Mesothelial cell of epicardium (in vitro differentiated cells): ENCODE measurements at places on chromosomes 5 and 9. TPM values are rescaled to one million over a fixed set of nuclear protein-coding genes. Genes with fewer than 3 reads are reported as not detected.

SMIM3 gene
- 42.7 to 46.3 TPM (median 45.4 TPM) in 3 replicates for total RNA-seq

IL4 gene
- not detected in 3 replicates for total RNA-seq

BTNL3 gene
- total RNA-seq, result not detected in 3 replicates

DNAH5 gene
- total RNA-seq, result 0.34 to 0.54 TPM (median 0.38 TPM) in 3 replicates

LHX2 gene
- total RNA-seq, result not detected in 3 replicates

RAD50 gene
- total RNA-seq, result 50.3 to 52.5 TPM (median 51.6 TPM) in 3 replicates

PCDHB10 gene
- total RNA-seq, result 10.8 to 11.9 TPM (median 11.7 TPM) in 3 replicates

TTLL11 gene
- 4.8 to 7.2 TPM (median 5.2 TPM) in 3 replicates for total RNA-seq

DDX4 gene
- 0.18 TPM in 1 of 3 replicates, not detected in the others for total RNA-seq

TMOD1 gene
- 0.49 to 0.66 TPM (median 0.59 TPM) in 3 replicates for total RNA-seq

POC5 gene
- total RNA-seq, result 15.0 to 18.0 TPM (median 15.2 TPM) in 3 replicates

- DNase-seq, result no peak
Measured at GRCh38 chr5:21802869-21803490, 1050.2 kb downstream of the CDH12 start.

DNA sequence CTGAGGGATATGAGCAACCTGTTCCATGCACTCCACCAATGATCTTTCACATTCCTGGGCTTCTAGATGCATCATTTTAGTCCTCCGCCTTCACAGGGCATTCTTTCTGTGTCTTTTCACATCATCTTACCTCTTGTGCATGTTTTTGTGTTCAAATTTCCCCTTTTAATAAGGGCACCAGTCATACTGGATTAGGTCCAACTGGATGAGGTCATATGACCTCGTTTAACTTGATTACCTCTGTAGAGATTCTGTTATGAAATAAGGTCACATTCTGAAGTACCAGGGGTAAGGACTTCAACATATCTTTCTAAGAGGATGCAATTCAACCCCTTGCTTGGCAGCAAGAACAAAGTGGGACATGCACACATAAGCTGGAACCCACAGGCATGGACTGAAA lies 335.3 kb upstream of the TLE4 start:
- no peak for DNase-seq

DNA sequence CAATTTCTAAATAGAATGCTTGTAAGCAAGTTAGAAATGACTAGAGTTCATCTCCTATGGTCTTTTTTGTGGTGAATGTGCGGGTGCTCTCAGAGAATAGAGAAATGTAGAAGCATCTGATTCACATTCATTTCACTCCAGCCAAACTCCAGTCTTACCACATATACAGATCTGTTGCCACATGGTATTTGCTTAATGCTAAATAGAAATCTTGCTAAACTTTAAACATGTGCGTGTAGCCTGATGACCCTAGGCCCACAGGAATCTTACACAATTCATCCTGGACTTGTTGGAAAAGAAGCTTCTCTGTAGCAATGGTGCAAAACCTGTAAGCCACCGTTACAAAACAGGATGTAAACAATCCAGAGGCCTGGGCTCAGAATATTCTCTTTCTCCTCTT lies 135.2 kb downstream of the PCSK1 start:
- DNase-seq, result no peak

- no peak for DNase-seq
Measured at GRCh38 chr5:53313145-53313544, 167.3 kb upstream of the FST start.

DNA sequence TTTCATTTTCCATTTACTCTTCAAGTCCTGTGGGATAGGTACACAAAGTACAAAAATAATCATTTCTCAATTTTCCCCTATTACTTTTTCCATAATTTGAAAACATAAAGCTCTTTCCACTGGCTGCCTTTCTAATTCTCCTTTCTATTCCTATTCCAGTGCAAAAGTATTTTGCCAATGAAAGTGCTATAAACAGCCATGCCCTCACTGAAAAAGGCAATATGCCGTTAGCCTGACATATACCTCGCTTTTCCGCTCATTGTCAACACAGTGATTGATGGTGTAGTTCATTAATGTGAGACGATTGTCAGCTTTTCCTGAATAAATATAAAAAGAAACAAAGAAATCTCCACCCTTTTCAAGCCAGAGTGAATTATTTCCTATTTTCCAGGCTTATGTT lies 97.5 kb downstream of the EBF1 start:
- no peak for DNase-seq

- no peak for DNase-seq
Measured at GRCh38 chr9:126275386-126276001, 51.1 kb upstream of the MVB12B start.

GRCh38 chr9:18235181-18235908 lies 238.6 kb upstream of the ADAMTSL1 start:
- no peak for DNase-seq

- DNase-seq, result no peak
Measured at GRCh38 chr9:121619545-121620324, 31.7 kb upstream of the DAB2IP start.

DNA sequence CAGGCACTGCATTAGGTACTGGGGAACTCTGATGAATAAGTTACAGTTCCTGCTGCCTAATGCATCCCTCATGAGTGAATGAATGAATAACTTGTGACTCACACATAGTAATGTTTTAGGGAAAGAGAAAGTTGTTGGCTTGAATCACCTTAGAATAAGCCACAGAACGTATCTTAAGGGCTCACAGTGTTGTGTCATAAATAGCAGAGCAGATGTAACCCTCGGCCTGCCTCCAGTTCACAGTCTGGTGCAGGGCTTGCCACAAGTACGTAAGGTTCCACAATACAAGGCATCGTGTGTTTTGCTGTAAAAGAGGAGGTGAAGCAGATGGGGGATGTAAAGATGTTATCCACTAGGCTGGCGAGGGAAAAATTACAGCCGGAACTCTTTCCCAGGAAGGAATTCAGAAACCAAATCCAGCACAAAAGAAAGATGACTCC lies 218.7 kb downstream of the TRPM3 start:
- DNase-seq, result no peak

DNA sequence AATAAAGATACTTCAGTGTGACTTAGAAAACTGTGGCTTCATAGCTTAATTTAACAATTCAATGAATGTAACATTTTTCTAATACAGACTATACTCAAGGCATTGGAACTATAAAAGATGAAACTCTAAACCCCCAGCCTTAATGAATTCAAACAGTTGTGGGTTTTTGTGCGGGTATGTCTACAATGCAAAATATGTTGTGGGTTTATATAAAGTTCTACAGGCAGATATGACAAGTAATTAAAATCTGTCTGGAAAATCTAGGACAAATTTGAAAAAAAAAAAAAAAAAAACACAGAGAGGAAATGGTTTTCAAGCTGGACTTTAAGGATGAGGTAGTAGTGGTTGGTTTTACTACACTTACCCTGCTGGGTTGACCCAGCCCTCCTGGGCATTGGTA lies 467.5 kb upstream of the TLE4 start:
- no peak for DNase-seq

- no peak for DNase-seq
Measured at GRCh38 chr5:61916621-61917620, 389.1 kb upstream of the KIF2A start.

GRCh38 chr5:10304932-10305331 lies 2.8 kb downstream of the CMBL start:
- DNase-seq, result no peak

DNA sequence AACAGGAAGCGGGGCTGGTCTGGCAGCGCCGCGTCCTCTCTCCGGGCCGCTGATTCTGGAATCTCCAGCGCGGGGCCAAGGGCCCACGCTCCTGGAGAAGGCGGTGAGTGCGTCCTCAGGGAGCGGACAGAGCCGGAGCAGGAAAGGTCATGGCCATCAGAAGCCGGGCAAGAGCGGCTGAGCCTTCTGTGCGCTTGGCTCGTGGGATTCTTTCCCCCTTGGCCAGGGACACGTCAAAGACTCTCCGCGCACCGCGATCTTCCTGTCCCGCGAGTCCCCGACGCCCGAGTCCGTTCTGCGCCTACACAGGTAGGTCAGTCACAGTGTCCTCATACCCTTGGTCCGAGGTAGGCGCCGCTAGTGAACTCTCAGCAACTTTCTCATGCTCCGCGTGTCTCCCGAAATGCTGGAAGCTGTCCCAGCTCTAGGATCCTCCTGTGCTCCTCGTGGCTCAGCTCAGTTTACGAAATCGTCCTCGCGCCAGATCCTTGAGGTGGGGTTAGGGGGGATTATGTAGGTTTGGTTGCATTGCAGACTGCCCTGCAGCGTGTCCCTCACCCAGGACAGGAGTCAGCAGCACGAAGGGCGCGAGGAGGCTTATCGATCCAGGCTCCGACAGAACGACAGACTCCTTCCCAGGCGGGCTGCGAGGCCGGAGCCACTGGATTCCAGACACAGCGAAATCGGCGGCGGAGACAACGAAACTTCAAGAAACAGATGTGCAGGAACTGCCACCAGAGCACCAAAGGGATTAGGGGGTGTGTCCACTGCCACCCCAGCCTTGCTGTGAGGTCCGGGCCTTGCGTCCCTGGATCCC lies 8.7 kb downstream of the LHX6 start:
- DNase-seq, result no peak

GRCh38 chr5:146338774-146339714 lies at the start of gene POU4F3:
Gene POU4F3, plus strand, starts transcription at chr5:146338839. Its CDS starts 274 bp downstream, at chr5:146339113.
- no peak for DNase-seq

DNA sequence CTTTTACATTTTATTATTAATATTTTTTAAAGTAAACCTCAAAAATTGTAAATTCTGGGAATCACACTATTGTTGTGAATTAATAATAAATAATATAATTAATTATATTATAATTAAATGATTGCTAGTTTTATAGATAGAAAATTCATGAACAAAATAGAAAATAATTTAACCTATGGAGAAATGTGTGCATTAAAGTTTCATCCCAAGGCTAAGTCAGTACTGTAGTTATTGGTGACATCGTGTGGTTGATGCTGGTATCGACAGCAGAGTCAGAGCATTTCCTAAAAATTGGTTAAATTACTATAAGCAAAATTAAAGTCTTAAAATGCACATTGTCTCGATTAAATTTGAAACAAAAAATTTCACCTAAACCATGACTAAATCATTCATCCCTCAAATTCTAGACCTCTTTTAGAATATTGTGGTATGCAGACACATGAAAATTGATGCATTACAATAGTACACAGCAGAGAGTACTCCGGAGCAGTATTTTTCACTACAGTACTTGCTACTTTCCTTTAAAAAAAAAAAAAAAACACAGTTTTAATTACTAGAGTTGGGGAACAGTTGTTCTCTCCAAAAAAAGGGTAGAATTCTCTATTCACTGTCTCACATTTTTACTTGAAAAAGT lies 73.9 kb downstream of the RORB start:
- DNase-seq, result peak; percentile 40

DNA sequence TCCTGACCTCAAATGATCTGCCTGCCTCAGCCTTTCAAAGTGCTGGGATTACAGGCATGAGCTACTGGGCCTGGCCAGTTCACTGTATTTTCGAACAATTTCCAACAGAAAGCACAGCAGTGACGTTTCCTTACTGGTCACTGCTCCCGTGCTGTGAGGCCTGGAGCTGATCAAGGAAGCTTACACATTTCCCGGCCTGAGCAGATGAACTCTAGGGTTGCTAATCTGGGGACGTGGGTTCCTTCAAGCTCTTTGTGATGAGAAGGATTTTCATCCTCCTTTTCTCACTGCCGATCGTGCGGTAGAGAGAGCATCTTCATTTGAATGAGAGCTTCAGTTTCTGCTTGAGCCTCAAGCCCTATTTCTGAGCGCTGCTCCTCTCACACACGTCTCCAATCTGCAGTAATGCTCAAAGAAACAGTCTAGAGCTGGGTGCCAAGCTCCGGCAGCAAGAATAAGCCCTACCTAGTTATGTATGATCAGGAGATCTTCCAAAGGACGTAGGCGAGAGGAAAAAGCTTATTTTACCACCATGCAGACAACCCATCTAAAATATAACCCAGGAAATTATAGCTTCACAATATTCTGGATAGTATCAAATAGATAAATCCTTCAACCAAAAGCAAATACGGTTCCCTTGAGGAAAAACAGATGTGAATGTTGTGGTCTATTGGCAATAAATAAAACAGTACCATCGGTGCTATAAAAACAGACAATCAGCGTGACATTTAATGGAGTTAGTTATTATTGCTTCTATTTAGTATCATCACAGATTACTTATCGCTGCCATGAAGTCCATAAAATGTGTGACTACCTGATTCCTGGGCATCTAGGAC lies 7.3 kb upstream of the SPATA24 start:
- no peak for DNase-seq

DNA sequence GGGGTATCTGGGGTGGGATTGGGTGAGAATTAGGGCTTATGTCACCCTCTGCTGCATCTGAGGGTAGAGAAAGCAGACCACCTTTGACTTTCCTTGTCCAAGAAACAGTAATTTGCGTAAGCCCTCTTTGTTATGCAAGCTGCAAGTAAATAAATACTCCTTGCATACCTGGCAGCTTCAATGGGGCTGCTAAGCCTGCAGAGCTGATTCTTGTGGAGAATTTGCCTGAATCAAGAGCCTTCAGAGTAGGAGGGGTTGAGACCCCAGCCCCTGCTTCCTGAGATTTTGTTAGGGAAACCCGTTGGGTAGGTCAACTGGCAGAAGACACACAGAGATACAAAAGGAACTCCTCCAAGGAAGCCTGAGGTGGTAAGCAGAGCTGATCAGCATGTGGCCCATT lies 515.1 kb downstream of the DMAC1 start:
- no peak for DNase-seq

GRCh38 chr5:5497152-5497788 lies 74.8 kb downstream of the ICE1 start:
- no peak for DNase-seq

- no peak for DNase-seq
Measured at GRCh38 chr5:37248421-37248969, 681 bp downstream of the CPLANE1 start.

GRCh38 chr9:114083666-114084065 lies 5.6 kb upstream of the AMBP start:
- DNase-seq, result peak; percentile 33

GRCh38 chr5:157219491-157220271 lies 39.0 kb downstream of the ITK start:
- DNase-seq, result no peak

GRCh38 chr5:57955511-57955910 lies 472.9 kb upstream of the ACTBL2 start:
- DNase-seq, result no peak

- DNase-seq, result no peak
Measured at GRCh38 chr5:998246-999031, 10.2 kb upstream of the NKD2 start.

DNA sequence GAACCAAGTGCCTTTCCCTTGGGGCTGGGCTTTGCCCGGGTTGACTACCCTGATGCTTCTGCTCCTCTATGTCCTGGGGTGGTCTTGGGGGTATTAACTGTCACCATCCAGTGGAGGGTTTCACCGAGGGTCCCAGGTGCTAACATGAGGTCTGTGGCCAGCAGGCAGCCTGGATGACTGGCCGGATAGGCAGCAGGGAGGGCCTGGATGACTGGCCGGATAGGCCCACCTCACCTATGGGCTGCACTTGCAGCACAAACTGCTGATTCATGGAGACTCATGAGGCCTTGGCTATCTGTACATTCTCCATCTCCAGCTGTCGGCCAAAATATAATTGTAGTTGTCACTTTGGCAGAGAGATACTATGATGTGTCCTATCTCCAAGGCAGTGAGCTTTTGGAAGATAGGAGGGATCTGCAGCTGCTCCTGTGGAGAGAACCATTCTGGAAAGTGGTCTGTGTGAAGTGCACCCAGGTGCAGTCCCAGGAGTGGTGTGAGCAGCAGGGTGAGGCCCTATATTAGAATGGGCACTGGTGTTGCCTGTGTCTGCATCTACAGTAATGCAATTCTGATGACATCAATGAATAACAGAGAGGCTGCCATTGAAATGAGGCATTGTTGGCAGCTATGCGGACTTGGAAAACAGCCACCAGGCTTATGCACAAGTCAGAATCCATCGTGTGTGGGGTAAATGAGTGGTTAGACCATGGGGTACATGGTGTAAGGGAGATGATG lies 26.3 kb upstream of the CDKN2AIPNL start:
- DNase-seq, result no peak

- no peak for DNase-seq
Measured at GRCh38 chr5:40475561-40475960, 204.2 kb upstream of the PTGER4 start.

- DNase-seq, result no peak
Measured at GRCh38 chr5:75009556-75010345, 42.6 kb downstream of the GCNT4 start.
